GM12865 (cell line): ENCODE measurements at places on chromosomes 1 and 21.

DNA sequence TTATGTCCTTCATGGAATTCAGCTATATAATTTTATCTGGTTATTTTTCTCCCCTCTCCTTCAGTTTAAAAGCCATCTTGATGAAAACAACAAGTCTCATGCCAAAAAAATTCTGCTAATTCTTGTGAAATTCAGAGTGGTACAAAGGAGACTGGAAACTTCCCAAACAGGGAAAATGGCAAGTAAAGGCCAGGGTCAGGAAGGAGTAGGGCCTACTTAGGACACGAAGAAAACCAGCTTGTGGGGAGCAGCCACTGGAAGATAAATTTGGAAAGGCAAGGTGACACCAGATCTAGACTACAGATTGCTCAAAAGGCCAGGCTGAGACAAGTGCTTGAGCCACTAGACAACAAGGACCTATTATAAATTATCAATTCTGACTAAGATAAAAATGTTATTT, 6.4 kb downstream of the TSTD1 start:
- no peak for DNase-seq

- DNase-seq, result no peak
Observed at GRCh38 chr1:117577191-117577885, 28.5 kb upstream of the TENT5C start.

- DNase-seq, result no peak
Observed at GRCh38 chr1:119898981-119899720, 2.8 kb upstream of the ADAM30 start.

DNA sequence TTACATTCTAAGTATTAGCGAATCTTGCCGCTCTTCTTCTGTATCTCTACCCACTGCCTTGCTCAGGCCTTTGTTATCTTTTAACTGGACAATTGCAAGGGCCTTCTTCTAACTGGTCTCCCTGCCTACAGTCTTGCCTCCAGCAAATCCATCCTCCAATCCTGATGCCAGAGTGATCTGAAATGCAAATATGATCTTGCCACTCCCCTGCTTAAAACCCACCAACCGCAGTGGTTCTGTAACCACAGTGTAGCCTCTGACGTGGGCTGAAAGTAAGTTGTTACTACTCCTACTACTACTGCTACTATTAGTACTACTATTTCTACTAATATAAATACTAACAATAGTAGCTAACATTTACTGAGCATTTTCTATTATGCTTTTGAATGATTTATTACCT, 12.4 kb downstream of the MOV10 start:
- no peak for DNase-seq

GRCh38 chr1:107286125-107286524, 145.3 kb downstream of the NTNG1 start:
- DNase-seq, result peak; percentile 7

DNA sequence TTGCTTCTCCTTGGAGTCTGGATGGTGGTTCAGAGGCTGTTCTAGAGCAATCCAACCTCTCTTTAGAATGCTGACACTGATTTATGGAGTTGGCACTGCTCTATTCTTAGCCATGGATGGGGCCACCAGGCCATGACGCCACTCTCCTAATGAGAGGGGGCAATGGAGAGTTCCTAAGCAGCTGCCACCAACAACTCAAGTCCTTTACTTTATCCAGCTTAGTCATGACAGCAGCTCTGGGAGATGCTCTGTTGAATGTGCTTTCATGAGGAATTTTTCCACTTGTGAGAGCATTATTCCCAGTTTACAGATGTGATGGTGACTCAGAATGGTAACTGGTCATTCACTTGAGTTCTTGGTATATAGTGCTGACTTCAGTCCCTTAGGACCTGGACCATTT, 366.3 kb downstream of the HHAT start:
- no peak for DNase-seq

DNA sequence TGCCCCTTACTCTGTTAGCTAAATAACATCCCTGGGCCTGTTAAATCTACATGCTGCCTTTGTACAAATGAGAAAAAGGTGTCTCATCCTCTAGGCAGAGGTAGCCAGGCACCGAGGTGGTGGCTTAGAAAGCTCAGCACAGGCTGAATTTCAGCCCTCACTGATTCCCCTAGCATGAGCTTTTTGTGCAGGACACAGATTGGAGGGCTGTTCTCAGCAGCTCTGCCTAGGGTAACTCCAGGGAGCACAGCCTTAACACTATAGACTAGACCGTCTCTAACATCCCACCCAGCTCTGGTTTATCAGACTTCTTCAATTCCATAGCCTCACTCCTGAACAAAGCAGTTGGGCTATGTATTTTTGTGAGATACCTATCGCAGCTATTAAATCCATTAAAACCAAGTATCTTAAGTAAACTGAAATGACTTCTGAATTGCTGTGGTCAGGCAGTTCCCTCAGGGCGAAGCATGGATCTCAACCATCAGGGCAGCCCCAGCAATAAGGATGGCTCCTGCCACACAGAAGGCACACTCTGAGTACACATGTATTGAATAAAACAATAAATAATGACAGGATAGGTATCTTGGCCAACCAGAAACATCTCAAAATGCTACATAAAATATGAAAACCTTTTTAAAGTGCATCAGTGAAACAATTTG, 14.8 kb downstream of the S100A6 start:
- no peak for DNase-seq

DNA sequence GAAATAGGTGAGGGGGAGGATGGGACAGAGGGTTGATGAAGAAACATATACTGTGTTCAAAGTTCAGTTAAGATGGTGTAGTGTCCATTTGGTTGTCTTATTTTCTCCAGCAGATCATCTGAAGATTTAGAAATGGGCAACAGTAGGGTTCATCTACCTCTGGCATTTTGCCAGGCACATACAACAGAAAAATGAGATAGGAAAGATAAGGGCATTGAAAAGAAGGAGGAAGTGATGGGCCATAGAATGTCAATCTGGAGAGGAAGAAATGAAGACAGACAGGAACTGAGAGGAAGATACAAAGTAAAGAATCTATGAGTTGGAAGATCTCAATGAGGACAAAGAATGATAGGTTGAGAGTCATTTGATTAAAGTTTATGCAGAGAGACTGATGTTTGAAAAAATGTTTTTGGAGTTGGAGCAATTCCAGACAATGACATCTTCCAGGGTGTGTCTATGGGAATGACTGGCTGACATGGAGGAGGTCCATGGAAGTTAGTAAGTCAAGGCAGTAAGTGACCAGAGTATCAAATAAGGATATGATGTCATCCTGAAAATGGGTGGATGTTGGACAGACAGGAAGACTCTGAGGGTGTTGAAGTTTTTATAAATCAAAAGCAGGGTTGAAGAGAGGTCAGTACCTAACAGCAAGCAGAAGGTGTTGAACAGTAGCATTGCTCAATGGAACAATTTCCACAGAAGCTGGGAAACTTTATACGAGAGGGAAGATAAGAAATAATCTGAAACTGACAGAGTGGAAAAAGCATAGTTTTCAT, 18.7 kb upstream of the CD55 start:
- no peak for DNase-seq
